Stimulated activated CD8-positive, alpha-beta memory T cell treated with anti-CD3 and anti-CD28 coated beads, Interleukin-7, amount 100 ng/mL, for 24 hours (primary cell): ENCODE measurements at places on chromosomes 7 and 10.

DNA sequence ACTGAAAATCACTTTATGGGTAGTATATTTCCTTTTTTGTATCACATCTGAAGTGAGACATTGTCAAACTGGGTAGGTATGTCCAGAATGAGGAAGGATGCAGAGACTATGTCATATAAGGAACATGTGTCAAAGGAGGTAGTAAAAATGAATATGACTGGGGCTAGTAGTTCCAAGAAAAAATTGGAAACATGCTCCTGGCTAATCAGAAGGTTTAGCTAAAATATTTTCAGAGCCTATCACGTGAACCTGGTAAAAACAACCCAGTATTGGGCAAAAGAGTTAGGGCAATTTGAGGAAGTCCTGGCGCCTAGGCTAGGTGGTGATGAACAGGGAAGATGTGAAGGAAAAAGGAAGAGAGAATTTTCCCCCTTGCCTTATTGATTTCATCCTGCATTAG lies 26.4 kb downstream of the ENTPD1 start:
- DNase-seq = no peak

DNA sequence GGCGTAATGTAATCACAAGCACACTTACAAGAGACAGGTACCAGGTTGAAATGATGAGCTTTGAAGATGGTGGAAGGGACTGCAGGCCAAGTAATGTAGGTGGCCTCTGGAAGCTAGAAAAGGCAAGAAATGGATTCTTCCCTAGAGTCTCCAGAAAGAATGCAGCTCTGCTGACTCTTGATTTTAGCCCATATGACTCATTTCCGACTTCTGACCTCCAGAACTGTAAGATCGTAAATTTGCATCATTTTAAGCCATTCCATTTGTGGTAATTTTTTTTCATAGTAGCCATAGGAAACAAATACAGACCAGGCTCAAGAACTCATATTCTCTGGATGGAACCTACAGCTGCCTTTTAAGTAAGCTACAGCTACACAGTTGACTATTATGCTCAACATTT lies 315.5 kb downstream of the MAGI2 start:
- DNase-seq = no peak

- no peak for DNase-seq
Observed at GRCh38 chr10:73529089-73529832, 33.4 kb upstream of the PPP3CB start.

DNA sequence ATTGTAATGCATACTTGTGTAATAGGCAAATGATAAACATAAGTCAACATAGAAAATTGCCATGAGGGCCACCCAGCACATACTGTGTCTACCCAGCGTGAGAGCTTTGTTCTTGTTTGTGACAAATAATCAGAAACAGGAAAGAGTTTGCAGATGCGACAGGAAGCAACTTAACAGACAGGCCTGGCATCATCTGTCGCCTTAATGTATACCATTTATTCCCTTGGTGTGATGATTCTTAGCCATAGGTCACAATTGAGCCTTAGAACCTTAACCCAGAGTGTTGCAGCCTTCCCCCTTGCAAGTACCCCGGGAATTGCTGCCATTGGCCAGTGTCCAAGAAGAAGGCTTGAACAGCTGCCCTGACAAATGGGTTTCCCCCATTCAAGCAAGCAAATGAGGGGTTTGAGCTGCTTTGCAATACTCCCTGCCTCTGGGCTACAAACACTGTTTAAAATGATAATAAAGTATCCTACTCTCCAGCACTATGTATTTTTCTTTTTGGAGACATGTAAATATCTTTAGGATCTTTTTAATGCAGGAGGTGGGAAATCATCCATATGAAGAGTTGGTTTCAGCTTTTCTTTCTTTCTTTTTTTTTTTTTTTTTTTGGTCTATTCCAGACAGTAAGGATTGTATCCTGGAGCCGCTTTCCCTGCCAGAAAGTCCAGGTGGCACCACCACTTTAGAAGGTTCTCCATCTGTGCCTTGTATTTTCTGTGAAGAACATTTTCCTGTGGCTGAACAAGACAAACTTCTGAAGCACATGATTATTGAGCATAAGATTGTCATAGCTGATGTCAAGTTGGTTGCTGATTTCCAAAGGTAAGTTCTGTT lies 80.0 kb downstream of the ZNF277 start:
- no peak for DNase-seq

GRCh38 chr10:16449454-16449853 lies 12.6 kb downstream of the PTER start:
- DNase-seq = no peak

GRCh38 chr10:100531761-100532160 lies 2.1 kb upstream of the NDUFB8 start:
- DNase-seq = no peak

- DNase-seq = no peak
Observed at GRCh38 chr10:126781450-126782216, 111.1 kb upstream of the C10orf90 start.

- peak; percentile 60 for DNase-seq
Observed at GRCh38 chr10:8331896-8332729, 277.6 kb downstream of the GATA3 start.

DNA sequence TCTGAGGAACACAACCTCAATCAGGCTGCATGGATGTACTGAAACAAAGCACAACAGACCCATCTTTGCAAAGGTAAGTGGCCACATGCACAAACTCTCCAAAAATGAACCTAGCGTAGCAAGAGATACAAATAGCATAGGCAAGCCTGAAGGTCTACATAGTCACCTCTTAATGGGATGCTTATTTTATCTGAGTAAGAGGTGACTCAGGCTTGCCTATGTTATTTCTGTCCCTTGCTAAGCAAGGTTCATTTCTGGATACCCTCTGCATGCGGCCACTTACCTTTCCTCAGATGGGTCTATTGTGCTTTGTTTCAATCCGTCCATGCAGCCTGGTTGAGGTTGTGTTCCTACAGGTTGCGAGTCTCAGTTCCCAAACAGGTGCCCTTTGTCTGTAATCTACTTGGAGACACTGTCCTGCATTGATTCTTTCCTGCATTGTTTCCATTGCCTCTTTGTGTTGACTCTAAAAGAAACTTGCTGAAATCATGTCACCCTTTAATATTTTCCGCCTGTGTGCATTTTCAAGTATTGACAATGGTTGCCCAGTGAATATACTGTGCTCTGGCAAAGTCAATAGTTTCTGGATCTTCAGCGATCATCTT lies 291.8 kb upstream of the LYZL1 start:
- DNase-seq = no peak

DNA sequence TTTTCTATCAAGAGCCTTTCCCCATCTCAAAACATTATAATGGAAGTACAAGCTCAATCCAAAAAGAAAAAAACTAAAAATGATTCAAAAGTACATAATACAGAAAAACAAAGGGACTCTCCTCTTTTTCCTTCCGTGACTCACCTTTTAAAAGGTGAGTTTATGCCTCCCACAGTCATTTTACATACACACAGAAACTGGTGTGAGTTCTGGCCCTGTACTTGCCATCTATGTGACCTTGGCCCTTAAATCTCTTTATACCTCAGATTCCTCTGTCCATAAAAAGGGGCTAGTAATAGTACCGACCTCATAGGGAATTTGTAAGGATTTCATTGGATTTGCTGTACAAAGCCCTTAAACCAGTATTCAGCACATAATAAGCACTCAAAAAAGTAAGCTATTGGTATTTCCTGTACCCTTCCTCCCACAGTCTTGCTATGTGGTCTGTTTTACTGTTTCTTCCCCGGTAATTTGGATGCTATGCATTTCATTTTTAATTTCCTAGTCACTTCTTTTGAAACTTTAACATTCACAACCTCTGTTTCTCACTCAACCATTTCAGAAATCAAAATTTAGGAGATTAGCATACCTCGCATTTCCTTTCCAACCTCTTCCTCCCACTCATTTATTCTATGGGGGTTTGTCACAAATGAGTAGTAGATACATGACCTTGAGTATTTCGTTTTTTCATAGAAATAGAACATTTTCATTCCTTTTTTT lies 39.0 kb downstream of the STK17A start:
- DNase-seq = no peak

- DNase-seq = no peak
Observed at GRCh38 chr7:127713006-127713405, 61.0 kb downstream of the SND1 start.

DNA sequence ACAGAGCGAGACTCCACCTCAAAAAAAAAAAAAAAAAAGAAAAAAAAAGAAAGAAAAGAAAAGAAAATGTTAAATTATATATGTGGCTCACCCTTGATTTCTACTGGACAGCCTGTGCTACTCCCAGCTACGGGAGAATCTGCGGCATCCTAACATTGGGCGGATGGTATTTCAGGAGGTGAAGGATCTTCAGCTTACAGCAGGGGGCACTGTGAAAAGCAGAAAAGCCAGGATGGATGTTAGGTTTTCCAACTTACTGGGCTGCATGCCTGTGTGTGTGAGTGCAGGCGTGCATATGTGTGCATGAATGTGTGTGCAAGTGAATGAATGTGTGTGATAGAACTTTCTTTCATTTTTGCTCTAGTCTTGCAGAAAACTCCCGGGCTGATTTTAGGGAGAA lies 1066.5 kb downstream of the TYW1 start:
- DNase-seq = no peak

DNA sequence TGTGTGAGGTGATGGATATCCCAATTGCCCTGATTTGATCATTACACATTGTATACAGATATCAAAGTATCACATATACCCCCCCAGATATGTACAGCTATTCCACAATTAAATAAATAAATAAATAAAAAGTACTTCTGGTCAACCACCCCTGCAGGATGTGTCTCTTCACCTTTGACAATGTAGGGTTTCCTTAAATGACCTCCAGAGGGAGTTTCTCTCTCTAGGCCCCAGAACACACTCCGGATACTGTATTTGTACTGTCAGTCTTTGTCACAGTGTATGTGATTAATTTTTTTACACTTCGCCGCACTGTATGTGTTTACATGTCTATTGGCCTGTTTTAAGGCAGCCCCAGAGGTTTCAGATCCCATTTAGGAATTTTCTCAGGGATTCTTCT lies 123.6 kb downstream of the ADCYAP1R1 start:
- DNase-seq = no peak

DNA sequence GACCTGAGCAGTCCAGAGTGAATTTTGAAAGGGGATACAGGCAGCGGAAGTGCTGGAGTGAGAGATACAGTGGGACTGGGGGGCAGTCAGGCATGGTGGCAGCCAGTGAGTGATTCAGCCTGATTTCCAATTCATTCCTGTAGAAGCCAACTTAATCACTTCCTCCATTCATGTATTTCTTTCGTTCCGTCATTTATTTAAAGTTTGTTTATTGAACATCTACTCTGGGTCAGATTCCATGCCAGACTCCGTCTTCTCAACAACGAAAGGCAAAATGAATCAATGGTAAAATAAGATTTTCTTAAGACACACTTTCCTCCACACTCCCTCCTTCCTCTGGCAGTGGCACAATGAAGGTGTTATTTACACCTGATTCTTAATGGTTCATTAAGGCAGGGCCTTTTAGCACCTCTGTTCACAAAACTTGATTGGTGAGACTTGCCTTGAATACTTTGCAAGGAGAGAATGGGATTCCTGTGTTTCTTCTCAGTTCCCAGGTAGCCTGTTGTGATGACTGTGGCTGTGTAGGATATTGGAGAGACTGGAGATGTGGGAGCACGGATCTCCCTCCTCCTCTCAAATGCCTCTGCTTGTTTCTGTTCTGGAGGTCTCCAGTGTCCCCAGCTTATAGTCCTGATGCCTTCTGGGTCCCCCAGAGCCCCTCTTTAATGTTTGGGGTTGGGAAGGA lies 27.9 kb downstream of the ADCYAP1R1 start:
- no peak for DNase-seq

DNA sequence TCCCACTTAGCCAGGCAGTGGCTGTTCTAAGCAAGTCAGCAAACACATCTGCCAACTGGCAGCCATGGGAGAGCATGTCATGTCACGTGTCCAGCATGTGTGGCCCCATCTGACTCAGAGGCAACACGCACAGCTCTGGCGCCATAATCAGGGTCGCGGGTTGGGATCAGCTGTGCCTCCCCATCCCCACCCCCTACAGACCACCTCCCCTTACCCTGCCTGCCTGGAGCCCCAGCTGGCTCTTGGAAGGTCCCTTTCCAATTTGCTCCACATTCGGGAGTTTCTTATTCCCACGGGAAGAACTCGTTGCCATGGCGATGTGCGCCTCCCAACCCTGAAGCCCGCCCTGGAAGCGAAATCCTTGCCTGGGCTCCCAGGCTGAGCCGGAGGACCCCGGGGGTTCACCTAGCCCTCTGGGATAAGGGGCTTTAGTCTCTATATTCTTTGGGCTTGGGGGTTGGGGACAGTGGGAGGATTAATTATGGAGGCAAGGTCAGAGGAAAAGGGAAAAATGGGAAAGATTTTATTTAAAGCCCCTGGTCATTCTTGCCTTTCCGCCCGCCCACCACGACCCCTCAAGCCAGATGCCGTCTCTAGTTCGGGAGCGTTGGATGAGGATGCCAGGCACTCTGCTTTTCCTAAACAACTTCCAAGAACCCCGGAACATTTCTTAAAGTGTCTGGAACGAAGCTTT lies 283.7 kb downstream of the ZEB1 start:
- no peak for DNase-seq

- DNase-seq = no peak
Observed at GRCh38 chr10:12238821-12239220, 42.8 kb downstream of the CDC123 start.

GRCh38 chr7:75980430-75981202 lies 13.8 kb downstream of the TMEM120A start:
- DNase-seq = no peak

GRCh38 chr7:52565974-52566373 lies 469.5 kb upstream of the POM121L12 start:
- no peak for DNase-seq
